KBM-7 (cell line): ENCODE measurements at places on chromosomes 13 and 19.
A peak's percentile ranks its signal among the peaks of the same experiment; 100 is the strongest.

DNA sequence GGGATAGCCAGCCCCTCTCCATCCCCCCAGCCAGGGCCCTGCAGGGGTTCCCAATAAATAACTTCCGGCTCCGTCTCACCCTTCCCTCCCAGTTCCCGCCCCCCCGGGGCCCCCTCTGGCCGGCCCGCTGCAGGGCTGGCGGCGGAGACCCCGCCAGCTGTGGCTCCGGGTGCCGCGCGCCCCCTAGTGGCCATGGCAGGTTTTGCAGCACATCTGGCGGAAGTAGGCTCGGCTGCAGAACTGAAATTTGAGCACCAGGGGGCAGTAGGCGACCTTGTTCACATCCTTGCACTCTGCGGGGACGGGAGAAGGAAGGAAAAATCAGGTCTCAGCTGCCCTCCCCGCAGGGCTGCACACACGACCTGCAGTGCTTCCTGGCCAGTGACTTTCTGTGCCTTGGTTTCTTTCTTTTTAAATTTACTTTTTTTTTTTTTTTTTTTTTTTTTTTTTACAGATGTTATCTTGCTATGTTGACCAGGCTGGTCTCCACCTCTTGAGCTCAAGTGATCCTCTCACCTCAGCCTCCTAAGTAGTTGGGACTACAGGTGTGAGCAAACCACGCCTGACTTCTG lies 3.6 kb upstream of the MYO1F start:
- DNase-seq: peak; percentile 96

GRCh38 chr13:43483930-43484329 lies 302.8 kb downstream of the ENOX1 start:
- no peak for DNase-seq

DNA sequence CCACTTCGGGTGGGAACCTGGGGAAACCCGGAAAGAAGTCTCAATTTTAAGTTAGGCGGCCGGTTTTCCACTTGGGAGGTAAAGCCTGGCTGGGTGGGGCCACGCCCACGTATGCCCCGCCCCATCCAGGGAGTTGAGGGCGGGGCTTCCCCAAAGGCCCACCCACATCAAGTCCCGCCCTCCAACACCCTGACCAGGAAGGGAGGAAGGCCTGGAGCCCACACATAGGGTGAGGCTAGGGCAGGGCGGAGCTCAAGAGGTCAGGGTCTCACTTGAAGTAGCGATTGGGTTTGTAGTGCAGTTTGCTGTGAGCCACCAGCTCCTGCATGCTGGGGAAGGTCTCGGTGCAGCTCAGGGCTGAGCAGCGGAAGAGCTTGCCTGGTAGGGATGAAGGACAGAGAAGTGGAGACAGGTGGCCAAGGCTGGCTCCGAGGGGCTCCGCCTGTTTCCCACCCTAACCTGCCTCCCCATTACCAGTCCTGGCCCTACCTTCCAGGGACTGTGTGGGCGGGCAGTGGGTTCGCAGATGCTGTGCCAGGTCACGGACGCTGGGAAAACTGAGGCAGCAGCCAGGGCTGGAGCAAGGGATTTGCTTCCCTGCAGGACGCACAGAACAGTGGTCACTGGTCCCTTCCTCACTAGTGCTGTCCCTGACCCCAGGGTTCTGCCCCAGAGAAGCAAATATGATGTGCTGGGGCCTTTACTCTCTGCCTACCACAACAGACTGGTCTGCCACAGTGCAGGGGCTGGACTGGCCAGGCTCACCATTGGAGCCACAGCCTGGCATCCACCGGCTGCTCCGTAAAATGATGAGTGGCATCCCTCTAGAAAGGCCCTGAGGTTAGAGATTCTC lies 1.6 kb downstream of the ZNF414 start:
- DNase-seq: peak; percentile 66

GRCh38 chr13:33940256-33940655 lies 122.3 kb downstream of the RFC3 start:
- DNase-seq: no peak

DNA sequence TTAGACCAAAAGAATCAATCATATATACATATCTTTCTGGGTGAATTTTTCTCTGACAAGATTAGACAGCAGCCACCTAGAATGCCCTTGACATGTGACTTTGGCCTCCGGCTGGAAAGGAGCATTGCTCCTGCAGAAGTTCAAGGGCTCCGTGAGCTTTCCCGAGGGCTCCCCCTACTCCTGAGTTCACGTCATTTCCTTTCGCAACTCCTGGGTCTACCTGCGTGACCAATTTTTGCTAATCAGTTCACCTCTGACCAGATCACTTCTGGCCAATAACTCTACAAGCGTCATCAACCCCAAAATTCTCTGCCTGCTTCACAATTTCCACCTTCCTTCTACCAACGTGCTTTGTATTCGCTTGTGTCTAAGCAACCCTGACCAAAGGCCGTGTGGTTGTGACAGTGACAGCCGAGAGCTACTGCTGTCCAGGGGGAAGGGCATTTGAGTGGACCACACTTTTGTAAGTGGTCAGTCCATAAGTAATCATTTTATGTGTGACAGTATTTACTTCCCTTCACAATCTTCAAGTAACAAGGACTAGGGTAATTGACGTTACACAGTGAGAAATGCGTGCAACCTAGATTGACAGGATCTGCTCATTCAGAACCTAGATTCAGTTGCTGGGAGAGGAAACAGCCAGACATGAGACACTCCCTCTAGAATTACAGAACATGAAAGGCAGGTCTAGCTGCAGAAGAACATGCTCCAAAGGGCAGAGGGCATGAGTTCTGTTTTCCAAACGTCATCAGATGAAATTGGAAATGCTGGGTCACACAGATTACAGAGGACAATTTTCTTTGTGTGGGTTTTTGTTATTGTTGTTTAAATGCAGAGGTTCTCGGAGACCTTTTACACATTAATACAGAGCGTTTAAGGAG lies 145.9 kb upstream of the SPACA7 start:
- no peak for DNase-seq

DNA sequence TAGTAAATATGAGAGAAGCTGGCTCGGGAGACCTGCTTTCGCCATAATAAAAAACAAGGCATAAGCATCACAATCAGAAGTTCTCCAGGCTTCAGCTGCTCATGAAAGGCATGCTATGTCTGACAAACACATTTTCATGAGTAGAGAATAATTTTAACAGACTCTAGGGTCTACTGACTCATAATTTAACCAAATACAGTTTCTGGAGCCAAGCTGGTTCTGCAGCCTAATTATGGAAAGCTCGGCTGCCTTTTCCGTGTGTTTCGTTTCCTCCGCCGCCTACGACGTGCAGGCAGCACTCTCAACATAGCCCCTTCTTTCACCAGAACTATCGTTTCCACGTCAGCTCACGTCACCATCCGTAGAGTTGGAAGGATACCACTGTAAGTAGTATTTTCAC lies 5.7 kb downstream of the MCF2L start:
- DNase-seq: no peak

DNA sequence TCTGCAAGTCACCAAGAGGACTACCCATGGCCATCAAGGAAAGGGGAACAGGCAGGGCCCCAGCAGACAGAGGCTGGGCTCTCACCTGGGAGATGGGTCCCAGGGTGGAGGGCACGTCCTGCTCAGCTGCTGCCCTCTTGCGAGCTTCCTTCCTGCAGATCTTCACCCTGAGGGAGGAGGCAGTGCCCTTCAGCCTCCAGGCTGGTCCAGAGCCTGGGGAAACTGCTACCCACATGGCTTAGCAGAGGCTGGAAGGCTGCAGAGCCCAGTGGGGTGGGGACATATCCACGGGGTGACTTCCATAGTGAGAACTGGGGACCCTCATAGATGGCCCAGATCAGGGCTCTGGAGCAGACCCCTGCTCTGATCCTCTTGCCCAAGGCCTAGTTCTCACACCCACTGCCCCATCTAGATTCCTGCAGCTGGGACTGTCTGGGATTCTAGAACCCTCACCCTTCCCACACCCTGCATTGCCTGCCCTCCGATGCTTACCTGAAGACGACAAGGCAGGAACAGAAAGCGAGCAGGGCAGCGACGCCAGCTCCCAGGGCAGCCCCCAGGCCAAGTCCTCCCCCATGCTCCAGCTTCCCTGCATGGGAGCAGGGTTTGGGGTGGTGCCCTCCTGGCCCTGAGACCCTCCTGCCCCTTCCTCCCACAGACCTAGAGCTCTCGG lies 9.0 kb downstream of the SIGLEC11 start:
- no peak for DNase-seq

- no peak for DNase-seq
These were observed 267.1 kb upstream of the TMTC4 start for GRCh38 chr13:100941377-100942368.

- DNase-seq: peak; percentile 98
These were observed at the start of gene SLC1A5 for GRCh38 chr19:46788262-46788967. Gene SLC1A5 (minus strand): TSS chr19:46788594. CDS start chr19:46787965, 629 bp downstream.

DNA sequence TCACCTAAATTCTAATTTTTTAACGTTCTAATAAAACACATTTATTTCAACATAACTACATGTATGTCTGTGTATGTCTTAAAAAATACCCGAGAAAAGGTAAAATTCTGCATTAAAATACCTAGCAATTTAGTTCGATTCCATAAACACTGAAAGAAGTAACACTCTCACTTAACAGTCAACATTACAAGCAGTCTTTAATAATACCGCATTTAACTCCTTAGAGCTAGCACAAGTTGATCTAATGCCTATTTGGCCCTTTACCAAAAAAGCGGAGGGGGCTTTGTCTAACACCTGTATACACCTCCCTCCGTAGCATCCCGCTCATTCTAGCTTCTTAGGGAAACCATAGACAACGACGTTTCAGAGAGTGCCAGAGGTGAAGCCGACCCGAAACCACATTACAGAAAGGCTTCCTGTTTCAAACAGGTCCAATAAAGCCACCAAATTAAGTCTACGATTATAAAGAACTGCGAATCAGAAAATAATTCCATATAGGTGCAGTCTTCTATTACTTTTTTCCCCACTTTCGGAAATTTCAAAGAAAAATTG lies 1.2 kb downstream of the SPART start:
- no peak for DNase-seq

DNA sequence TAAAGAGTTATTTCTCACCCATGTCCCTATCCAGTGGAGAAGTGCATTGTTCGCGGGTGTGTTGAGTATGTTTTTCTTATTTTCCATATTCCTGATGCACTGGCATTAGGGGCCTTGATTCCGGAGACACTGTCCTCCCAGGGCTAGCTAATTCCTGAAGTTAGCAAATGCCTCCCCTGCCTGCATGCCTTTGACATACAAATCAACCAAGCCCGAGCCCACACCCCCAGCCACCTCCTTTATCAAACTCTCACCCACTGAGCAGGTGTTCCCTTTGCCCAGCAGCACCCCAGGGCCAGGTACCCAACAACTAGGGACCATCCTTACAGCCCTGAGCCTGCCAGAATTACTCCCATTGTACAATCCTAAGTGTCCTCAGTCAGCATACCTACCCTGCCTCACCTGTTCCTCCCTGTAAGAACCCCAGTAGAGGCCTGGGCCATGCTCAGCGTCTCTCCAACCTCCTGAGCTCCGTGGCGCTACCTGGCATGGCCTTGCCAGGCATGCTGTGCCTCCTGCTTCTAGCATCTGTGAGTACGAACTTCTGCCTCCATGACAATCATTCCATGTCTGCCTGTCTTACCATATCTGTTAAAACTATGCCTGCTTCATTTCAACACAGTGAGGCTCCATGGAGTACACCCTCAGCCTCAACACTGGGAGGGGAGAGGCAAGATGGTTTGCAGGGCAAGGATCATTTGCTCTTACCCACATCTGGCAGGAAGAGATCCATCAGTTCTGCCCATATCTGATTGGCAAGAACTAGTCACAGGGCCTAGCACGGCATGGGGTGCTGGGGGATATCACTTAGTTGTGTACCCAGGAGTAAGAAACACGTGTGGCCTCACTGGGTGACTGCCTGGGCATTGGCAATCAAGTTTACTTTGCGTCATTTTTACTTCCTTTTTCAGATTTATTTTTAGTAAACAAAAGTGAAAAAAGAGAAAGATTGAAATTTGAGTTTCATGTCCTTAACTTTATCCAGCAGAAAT lies 203.9 kb downstream of the SHISA2 start:
- DNase-seq: no peak

GRCh38 chr13:48976576-48977285 lies 1.0 kb downstream of the FNDC3A start:
- DNase-seq: no peak

DNA sequence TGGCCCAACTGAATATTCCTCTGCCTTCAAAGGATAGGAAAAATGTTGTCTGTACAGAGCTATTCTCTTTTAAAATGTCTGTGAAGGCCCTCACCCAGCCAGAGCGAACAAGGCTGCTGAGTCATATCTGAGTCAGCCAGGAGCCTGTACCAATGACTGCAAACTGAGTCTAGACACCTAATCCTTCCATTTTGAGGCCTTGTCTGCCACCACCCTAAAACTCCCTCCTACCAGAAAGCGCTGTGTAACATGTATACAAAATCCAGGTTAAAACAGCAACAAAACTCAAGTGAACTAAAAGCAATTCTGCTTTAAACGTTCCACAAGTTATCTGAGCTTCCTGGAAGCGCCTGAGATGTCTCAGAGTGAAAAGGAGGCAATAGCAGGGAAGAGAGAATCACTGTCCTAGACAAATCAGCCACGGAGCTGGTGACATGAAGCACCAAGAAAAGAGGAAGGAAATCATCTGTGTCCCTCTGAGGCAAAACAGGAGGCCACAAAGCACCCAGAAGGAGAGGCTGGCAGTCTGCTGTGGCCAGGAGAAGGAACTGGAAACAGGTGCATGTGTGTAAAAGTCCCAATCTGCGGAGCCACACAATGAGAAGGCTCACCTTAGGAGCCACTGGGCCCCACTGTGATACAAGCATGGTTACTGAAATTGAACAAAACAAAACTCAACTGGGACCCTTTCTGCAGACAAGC lies 10.2 kb downstream of the DHRS12 start:
- DNase-seq: peak; percentile 97

DNA sequence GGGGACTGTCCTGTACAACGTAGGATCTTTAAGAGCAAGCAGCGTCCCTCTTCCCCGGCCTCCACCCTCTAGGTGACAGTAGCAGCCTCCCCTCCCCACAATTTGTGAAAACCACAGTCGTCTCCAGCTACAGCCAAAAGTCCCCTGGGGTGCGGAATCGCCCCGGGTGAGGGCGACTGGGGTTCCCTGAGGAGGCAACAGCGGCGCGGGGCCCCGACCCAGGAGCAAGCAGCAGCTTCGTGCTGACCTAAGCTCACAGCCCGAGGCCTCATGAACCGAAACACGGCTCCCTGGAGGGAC lies 322 bp downstream of the ZNF558 start:
- no peak for DNase-seq

GRCh38 chr13:58960888-58961287 lies 1202.8 kb downstream of the DIAPH3 start:
- peak; percentile 12 for DNase-seq

DNA sequence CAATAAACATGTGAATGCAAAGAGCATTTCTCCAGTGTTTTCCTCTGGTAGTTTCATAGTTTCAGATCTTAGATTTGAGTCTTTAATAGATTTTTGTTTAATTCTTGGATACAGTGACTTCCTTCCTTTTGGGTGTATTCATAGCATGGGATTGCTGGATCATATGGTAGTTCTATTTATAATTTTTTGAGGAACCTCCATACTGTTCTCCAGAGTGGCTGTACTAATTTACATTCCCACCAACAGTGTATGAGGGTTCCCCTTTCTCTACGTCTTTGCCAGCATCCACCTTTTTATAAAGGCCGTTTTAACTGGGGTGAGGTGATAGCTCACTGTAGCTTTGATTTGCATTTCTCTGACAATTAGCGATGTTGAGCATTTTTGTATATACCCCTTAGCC lies 9.3 kb upstream of the CALM3 start:
- DNase-seq: no peak

GRCh38 chr13:94679614-94680013 lies 32.7 kb downstream of the SOX21 start:
- DNase-seq: no peak
